ENCODE measurements at places on chromosomes 2 and 18.

DNA sequence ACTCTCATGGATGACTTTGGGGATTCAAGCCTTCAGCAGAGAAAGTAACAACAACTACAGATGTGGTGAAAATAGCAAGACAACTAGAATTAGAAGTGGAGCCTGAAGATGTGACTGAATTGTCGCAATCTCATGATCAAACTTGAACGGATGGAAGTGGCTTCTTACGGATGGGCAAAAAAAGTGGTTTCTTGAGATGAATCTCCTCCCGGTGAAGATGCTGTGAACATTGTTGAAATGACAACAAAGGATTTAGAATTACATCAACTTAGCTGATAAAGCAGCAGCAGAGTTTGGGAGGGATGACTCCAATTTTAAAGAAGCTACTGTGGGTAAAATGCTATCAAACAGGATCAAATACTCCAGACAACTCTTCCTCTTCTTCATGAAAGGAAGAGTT, 43.1 kb downstream of the AAK1 start:
- no peak for DNase-seq

- no peak for DNase-seq
These were observed 123.6 kb upstream of the NETO1 start for GRCh38 chr18:72991379-72991778.

DNA sequence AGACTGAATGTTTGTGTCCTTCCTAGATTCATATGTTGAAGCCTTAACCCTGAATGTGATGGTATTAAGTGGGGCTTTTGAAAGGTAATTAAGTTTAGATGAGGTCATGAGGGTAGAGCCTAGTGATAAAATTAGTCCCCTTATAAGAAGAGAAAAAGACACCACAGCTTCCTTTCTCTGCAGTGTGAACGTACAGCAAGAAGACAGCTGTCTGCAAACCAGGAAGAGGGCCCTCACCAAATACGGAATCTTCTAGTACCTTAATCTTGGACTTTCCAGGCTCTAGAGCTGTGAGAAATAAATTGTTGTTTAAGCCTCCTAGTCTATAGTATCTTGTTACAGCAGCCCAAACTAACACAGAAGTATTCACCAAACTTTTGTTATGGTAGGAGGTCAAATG, 57.1 kb upstream of the CYTIP start:
- no peak for DNase-seq

DNA sequence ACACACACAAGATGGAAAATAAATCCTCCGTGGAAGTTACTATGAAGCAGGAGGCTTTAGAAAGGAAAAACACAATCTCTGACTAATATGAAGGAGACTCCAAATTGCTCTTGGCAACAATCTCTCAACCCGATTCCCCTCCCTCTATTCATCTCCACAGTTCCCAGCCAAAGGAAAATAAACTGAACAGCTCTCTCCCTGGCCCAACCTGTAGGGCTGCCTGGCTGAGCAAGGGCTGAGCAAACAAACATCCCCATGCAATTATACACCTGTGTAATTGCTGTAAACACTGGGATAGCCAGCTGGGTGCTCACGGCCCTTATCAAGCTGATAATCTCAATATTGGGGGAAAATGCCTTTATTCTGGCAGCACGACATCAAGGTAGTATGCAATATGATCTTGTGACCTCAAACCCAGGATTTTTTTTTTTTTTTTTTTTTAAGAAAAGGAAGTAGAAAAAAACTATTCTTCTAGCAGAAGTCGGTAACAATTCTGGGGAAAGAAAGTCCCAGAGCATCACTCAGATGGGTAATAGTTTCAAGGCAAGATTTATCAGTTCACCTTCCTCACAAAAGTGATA, 203.3 kb upstream of the SMAD2 start:
- no peak for DNase-seq

- DNase-seq: no peak
These were observed 170.7 kb upstream of the FSIP2 start for GRCh38 chr2:185567940-185568339.

DNA sequence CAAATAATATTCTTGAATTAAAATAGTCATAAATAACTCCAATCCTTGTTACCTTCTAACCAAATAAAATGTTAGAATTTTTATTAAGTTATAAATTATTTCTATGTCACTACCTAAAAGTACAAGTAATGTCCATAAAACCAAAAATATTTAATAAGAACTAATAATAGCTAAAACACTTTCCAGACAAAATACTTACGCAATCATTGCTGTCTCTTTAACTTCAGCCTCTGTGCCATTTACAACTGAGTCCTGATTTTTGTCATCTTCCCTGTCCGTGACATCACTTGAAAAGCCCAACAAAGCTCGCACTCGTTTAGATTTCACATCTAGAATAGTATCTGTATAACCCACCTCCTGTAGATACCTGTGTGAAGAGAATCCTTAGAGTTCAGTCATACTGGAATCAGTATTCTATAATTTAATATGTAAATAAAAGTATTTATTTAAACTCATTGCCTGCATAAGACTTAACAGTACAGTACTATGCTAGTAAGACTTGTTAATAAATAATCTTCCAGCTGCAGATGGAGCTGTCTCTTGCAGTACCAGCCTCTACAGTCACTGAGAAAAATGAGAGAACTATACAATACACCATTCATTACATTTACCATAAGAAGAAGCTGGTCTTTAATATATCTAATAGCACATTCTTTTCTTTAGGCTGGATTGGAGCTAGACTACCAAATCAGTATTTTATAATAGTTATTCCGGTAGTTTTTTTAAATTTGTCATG, 63.8 kb downstream of the STRN start:
- DNase-seq: no peak

GRCh38 chr2:229363185-229363814, 92.2 kb upstream of the PID1 start:
- DNase-seq: no peak

GRCh38 chr2:112335600-112335999, 60.2 kb downstream of the ZC3H6 start:
- no peak for DNase-seq

Data from D721Med (cell line).